Panc1 (cell line): ENCODE measurements at places on chromosomes 11 and 22.

DNA sequence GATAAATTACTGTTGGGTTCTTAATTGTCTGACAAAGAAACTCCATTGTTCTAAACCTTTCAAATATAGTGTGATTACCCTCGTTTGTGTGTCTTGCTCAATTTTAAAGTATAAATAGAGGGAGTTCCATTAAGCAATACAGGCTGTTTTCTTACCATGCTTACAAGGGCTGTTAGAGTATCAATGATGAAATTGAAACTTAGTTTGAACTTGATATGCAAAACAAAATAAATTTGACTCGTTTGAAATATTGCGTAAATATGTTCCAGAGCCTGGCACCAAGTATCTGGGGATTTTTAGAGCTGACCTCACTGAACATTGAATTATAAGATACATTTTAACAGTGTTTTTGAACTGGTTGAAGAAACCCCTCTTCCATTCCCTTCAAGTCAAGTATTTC, 31.7 kb downstream of the TEAD1 start:
- DNase-seq, result no peak

- no peak for DNase-seq
These were observed 2.4 kb downstream of the TRMU start for GRCh38 chr22:46337870-46338269.

DNA sequence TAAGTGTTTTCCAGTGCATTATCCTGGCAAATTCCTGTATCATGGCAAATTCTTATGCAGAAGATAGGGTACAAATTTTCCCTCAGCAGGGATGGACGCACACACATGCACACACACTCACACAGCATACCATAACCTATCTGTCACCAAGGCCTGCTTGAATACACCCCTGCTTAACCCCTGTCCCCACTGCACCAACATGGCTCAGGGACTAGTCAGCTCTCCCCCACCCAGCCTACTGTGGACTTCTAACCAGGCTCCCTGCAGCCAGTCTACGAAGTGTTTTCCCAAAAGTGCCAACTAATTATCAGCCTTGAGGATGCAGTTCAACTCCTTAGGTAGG, 63.1 kb downstream of the RAB30 start:
- DNase-seq, result no peak

DNA sequence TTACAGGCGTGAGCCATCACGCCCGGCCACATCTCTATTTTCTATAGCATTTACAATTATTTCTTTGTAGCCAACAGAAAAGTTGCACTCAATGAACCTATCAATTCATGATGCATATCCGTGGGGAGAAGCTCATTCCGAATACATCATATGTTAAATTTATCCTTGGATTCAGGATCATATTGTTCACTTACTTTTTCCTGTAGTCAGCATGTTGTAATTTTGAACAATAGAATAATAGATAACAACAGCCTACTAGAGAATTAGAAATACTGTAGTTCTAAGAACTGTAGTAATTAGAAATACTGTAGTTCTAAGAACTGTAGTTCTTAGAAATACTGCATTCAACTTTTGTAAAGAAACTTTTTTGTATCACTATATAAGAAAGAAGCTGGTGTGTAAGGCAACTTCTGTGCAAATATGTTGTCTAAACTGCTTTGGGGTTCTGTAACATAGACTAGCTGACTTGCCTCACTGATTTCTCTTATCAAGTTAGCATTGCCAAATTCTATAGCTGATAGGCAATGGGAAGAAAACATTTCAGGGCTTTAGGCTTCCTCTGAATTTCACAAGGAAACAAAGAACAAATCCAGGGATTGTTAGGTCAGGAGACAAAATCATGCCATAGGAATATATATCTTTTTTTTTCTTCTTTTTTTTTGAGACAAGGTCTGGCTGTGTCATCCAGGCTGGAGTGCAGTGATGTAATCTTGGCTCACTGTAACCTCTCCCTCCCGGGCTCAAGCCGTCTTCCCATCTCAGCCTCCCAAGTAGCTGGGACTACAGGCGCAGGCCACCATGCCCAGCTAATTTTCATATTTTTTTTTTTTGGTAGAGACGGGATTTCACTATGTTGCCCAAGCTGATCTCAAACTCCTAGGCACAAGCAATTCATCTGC, 91.9 kb downstream of the CSTPP1 start:
- no peak for DNase-seq

DNA sequence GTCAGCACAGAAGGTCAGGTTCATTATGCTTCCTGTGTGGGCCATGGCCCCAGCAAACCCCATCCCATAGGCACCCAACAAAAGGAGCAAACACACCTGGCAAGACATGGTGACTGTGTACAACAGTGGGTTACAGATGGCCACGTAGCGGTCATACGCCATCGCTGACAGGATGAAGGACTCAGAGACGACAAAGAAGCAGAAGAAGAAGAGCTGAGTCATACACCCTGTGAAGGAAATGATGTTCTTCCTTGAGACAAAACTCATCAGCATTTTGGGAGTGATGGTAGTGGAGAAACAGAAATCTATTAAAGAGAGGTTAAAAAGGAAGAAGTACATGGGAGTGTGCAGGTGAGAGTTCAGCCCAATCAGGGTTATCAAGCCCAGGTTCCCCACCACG, 309 bp downstream of the OR8B12 start:
- DNase-seq, result no peak

- no peak for DNase-seq
These were observed 667 bp downstream of the RAB6A start for GRCh38 chr11:73760135-73760678.

GRCh38 chr11:2813141-2813908, 72.2 kb downstream of the CDKN1C start:
- no peak for DNase-seq

DNA sequence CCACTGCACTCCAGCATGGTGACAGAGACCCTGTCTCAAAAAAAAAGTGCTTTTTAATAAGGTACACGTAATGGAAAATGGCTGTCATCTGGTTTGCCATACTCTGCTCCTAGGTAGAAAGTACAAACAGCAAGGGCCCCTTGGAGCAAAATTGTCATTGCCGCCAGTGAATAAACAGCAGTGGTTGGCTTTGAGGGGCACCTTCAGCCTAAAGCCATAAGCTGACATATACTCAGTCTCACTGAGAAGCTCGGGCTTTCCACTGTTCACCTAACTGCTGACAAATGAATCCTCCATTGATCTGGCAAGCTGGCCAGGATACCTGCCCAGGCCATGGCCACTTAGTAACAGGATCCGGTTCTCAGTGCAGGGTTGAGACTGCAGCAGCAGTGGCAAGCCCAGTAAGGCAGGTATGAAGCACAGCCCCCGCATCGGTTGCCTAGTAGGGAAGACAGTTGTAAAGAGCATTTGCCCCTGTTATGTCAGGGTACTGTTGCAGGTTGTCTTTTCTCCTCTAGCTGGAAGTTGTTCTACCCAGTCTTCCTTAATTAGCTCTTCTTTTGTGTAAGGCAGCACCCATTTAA, 38.8 kb downstream of the MARK2 start:
- DNase-seq, result no peak

DNA sequence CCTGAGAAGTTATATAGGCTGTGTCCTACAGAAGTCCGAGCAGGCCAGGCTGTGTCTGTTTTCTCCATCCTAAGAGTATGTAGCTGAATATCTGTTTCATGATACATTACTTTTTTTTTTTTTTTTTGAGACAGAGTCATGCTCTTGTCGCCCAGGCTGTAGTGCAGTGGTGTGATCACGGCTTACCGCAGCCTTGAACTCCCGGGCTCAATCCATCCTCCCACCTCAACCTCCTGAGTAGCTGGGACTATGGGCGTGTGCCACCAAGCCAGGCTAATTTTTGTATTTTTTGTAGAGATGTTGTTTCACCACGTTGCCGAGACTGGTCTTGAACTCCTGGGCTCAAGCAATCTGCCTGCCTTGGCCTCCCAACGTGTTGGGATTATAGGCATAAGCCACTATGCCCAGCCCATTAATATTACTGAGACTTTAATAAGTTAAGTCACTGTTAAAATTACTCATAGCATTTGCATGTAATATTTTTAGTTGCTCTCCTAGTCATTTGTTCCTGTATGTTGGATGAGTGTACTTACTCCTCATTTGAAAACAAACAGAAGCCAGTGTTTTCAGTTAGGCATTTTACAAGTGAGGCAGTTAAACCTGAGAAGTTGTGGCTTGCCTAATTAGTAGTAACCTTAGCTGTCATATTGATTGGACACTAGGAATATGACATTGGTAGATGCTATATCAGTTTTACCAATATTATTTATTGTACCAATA, 26.1 kb downstream of the DRG1 start:
- no peak for DNase-seq

DNA sequence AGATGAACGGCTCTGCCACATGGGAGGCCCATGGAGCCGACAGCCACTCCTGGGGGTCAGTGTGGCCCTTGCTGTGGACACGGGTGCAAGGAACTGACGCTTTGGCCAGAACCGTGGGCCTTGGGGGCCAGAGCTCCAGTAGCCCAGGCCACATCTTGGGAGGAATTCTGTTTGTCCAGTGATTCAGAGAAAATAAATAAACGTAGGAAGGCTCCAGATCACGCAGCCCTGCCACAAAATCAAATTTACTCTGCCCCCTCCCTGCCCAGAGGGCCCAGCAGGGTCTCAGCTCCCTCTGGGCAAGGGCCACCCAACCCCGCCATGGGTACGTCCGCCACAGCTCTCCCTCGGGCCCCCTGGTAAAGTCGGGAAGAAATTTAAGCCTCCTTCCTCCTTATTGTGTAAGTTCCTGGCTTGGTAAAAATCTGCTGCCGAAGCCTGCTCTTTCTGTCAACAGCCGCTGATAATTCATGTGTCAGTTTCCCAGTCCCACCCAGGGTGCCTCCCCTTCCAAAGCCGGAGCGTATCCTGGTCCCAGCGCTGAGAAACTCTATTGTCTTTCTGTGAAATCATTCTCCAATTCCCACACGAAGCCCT, 6.9 kb upstream of the MUC5AC start:
- DNase-seq, result peak; percentile 72

GRCh38 chr11:123073343-123074057, 11.6 kb upstream of the HSPA8 start:
- DNase-seq, result no peak
